ENCODE measurements at places on chromosomes 7 and 10.

GRCh38 chr7:88233828-88234227 is 14.0 kb upstream of the SRI start:
- no peak for DNase-seq

DNA sequence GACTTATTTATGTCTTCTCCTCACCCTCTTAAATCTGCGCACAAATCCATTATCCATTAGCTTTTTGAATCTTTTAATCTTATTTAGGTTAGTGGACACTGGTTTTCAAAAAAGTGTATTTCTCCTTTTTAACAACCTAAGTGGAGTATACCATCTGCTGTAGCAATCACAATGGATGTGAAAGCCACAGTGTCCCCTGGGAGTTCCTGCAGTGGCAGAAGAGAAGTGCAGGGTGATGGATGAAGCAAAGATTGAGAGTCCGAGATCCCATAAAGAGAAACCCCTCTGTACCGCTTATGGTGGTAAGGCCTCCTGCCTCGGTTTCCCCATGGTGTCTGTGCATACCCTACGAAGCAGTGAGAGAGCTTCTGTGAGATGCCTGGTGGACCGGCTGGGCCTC is 236.4 kb downstream of the COBL start:
- DNase-seq: no peak

DNA sequence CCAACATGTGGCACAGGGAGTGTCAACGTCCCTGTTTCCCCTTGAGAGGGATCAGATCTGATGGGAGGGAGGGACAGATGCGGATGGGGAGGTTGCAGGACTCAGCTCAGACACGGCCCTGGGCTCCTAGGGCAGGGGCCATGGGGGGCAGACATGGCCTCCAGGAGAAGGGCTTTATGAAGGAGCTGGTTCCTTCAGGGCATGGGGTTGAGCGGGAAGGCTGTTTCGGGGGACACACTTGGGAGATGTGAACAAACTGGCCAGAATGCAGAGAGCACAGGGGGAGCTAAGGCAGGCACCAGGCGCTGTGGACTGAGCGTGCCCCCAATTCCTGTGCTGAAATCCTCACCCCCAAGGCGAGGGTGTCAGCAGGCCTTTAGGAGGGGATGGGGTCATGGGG is 581.9 kb upstream of the FOXK1 start:
- no peak for DNase-seq

DNA sequence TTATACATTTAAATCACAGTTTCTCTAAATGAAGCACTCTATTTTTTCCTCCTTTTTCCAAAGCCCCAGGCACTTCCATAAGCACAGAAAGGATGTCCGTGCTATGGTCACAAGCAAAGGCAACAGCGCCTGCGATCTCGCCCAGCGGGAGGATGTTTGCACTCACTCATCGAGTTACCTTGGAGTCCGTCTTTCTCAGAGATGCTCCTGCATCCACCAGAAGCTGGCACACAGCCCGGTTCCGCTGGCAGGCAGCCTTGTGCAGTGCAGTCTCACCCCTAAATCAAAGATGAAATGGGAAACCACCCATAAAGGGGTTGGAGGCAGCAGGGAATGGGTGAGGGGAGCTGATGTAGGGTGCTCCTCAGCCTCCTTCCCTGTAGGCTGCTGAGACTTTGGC is 51.9 kb upstream of the PTN start:
- no peak for DNase-seq

- DNase-seq: no peak
Measured at GRCh38 chr10:34716958-34717357, 98.1 kb downstream of the PARD3 start.

DNA sequence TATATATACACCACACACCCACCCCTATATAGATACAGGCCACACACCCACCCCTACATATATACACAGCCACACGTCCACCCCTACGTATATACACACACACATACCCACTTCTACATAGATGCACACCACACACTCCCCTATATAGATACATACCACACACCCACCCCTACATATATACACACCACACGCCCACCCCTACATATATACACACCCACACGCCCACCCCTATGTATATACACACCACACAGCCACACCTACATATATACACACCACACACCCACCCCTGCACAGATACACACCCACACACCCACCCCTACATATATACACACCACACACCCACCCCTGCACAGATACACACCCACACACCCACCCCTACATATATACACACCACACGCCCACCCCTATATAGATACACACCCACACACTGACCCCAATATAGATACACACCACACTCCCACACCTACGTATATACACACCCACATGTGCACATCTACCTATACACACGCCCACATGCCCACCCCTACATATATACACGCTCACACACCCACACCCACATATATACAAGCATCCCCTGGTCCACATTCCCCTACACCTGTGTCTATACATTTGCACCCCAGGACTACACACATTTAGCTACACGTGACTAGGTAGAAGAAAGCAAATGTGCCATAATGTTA is 52.1 kb upstream of the UBE3C start:
- DNase-seq: no peak

DNA sequence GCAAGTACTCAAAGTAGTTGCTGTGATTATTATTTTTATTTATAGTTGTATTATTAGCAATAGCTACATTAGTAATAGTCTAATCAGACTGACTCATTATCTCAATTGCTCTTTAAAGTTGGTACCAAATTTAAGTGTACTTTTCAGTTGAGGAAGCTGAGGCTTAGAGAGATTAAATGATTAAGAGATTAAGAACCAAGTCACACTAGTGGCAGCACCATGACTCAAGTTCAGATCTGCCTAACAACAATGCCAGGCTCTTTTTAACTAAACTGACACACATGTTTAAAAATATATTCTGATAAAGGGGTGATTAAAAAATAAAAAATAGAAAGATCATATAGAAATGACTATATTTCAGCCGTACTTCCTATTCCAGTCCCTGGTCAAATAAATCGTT is 42.0 kb downstream of the FZD1 start:
- DNase-seq: no peak

Measured in CD8-positive, alpha-beta memory T cell (primary cell).